ENCODE measurements at places on chromosomes 12 and 14.

- DNase-seq: no peak
Observed at GRCh38 chr12:90342081-90342480, 612.9 kb downstream of the CCER1 start.

DNA sequence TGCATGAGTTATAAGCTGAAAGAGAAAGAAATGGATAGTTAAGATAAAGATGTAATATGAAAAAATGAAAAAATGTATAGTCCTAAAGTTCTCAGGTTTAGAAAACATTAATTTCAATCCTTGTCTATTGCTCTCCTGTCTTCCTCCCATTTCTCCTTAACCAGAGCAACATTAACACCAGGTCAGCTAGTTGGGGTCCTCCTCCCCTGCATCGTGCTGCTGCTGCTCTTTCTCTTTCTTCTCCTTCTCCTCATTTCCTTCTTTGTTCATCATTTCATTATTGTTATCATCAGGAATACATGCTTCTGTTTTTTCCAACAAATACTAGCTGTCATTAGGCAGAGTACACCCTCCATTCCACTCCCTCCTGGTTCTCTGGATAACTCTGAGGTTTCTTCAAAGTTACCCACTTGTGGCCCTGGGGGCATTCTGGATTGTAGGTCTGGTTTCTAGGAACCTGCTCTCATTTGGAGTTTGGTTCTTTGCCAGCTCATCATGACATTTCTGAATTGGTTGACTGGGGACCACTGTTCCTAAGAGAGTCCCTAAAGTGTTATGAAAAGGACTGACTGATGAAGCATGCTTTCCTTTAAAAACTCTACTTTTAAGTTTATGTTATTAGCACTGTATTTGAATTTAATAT is 17.0 kb downstream of the ACSS3 start:
- DNase-seq: no peak

- DNase-seq: no peak
Observed at GRCh38 chr12:6317693-6318439, 7.4 kb downstream of the PLEKHG6 start.

DNA sequence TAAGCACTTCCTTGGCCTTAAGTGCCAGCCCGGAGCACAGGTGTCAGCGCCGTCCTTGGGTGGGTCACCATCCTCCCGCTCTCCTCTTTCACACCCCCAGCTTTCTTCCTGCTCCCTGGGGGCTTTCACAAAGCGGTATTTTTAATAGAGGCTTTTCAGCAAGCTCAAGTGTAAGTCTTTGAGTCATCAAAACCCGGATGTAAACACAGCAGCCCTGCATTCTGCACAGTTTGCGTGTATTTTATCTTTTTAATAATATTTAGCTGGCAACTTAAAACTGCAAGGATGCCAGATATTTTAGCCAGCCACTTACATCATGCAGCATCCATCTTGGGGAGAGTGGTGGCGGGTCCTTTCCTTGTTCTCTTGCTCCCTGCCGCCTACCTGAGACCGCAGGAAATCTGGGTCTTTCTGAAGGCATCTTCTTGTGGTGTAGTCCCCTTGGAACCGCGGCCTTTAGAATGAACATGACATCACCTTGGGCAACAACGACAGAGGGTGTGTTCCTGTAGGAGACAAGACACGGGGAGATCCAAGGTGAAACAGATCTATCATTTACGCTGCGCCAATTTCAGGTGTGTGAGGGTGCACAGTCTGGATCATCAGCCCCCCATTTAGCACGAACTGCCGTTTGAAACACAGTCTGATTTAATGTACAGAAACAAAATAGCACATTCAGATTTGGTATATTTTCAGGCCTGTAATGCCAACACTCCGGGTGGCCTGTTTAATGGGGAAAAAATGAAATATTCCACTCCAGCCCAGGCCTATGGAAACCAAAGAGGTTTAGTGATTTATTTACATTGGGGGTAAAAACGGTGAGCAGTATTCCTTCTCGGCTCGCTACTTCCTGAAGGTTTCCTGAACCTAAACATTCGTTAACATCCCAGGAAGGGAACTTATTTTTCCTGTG is 12.5 kb upstream of the IRF2BPL start:
- peak; percentile 88 for DNase-seq

GRCh38 chr14:61080591-61081010 is 99.6 kb downstream of the SLC38A6 start:
- peak; percentile 80 for DNase-seq

DNA sequence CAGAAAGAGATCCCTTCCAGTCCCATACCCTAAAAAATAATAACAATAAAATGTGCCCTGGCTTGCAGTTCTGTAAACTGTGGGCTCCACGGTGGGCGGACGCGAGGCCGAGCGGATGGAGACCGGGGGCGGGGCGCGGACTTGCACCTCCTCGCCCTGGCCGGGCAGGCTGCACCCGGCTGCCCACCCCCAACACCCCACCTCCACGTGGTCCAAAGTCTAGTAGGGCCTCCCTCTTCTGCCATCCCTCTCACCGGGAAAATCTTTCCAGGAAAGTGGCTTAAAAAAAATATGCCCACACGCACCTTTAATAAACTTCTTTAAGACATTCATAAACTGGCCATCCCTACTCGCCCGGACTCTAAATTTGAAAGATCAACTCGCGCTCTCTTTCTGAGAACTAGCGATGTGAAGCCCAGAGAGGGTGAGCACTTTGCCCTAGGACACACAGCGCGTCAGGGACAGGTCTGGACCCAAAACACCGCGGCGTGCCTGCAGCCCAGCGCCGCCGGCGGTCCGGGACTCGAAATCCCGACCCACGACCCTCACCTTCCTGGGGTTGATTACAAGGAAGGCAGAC is 1.9 kb upstream of the BCL11B start:
- DNase-seq: no peak

DNA sequence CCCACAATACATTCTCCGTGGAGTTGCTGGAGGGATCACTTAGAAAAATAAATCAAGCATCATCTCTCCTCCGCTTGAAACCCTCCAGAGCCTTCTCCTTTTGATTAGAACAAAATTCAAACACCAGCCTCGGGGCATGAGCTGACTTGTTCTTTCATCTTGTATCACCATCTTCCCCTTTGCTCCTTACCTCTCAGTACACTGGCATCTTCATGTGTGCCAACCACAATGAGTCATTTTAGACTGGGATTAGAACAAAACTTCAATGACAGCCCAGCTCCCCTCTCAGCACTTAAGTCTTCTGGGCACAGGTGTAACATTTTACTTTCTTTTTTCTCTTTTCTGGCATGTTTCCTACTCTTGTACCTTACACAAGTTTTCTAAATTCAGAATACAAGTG is 1159.2 kb upstream of the TMEM132C start:
- no peak for DNase-seq

DNA sequence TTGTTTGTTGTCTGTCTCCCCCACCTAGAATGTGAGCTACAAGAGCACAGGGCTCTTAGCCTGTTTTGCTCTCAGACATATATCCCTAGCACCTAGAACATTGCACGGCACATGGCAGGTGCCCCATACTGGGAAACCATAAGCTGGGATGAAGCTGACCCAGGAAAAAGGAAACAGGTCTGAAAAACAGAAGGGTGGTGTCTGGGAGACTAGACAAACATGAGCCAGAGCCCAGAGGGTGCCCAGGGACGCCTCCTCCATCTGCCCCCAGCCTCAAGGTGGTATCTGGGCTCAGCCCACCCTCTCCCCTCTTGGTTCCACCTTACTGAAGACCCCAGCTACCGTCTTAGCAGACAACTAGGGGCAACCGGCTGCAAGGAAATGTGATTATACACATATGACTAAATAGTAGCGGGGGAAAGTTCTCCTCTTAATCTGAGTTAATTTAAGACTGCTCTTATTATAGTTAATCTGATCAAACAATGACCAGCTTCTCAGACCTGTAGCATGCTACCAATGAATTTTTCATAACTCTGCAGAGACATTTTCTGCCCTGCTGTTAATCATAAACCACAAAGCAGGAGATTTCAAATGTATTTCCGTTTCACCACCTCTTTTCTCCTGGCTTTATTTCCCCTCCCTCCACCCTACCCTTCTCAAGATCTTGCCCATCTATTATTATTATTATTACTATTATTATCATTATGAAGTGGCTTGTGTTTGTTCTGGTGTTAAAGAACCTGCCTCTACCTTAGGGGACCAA is 31.9 kb downstream of the KSR2 start:
- DNase-seq: no peak

GRCh38 chr12:25591144-25591543 is 38.1 kb upstream of the LMNTD1 start:
- DNase-seq: no peak

- no peak for DNase-seq
Observed at GRCh38 chr14:51511265-51511664, 140.4 kb upstream of the FRMD6 start.

- DNase-seq: no peak
Observed at GRCh38 chr14:64095620-64096019, 198.6 kb downstream of the ESR2 start.

Data from SK-N-MC (cell line).